ENCODE measurements at places on chromosomes 6 and 20. TPM values are rescaled to one million over a fixed set of nuclear protein-coding genes. Genes with fewer than 3 reads are reported as not detected.
A peak's percentile ranks its signal among the peaks of the same experiment; 100 is the strongest.

Gene CD83
- 1.8 TPM for total RNA-seq

Gene FAM83C
- not detected for total RNA-seq

Gene EFCAB8
- not detected for total RNA-seq

GRCh38 chr20:32536851-32537656 is 48.1 kb downstream of the NOL4L start:
- peaks cover 26% of the 10 kb centered on the region for H3K4me1 ChIP-seq
- H3K27me3 ChIP-seq: peaks cover 22% of the 10 kb centered on the region
- H3K36me3 ChIP-seq: no peaks in the 10 kb centered on the region
- H3K27ac ChIP-seq: no peak overlapping the region

GRCh38 chr6:163415620-163416556 is 1.4 kb downstream of the QKI start:
- peak; percentile 58 for DNase-seq
- H3K4me1 ChIP-seq: peaks cover 76% of the 10 kb centered on the region
- H3K4me3 ChIP-seq: peak overlapping the region; percentile 91

DNA sequence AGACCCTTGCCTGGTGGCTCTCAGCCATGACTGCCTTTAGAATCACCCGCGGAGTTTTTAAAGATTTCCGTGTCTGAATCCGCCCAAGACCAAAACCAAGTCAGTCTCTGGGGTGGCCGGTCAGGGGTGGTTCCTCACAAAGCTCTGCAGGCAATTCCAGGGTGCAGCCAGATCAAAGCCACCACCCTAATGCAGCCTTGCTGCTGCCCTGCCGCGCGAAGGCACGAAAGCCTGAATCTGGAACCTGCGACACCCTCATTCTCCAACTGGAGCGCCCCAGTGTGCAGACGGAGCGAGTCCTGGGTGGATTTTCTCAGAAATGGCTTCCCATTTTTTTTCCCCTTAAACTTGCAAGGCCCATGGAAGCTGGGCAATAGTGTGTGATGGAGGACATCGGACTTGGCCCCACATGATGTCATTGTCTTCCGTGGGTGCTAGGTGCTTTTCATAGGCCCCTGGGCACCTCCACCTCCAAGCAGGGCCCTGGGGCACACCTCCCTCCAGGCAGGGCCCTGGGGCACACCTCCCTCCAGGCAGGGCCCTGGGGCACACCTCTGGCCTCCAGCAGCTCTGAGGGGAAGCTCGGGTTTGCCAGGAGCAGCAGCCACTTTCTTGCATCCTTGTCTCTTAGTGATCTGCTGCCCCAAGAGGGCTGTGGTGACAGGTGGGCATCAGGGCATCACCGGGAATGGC is 343.1 kb downstream of the ZFAND3 start:
- H3K27me3 ChIP-seq: no peaks in the 10 kb centered on the region
- H3K4me1 ChIP-seq: peaks cover 7% of the 10 kb centered on the region
- no peak overlapping the region for H3K4me3 ChIP-seq

DNA sequence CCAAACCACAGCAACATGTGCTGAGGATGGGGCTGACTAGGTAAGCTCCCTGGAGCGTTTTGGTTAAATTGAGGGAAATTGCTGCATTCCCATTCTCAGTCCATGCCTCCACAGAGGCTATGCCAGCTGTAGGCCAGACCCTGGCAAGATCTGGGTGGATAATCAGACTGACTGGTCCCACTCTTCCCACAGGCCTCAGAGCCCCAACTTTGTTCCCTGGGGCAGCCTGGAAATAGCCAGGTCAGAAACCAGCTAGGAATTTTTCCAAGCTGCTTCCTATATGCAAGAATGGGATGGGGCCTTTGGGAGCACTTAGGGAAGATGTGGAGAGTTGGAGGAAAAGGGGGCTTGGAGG is 1.5 kb upstream of the VEGFA start:
- H3K4me3 ChIP-seq: no peak overlapping the region
- no peaks in the 10 kb centered on the region for H3K36me3 ChIP-seq
- H3K27me3 ChIP-seq: no peaks in the 10 kb centered on the region
- H3K4me1 ChIP-seq: peaks cover 54% of the 10 kb centered on the region

GRCh38 chr6:162973151-162973872 is 245.5 kb downstream of the PACRG start:
- H3K4me3 ChIP-seq: no peak overlapping the region
- no peak for DNase-seq
- H3K36me3 ChIP-seq: no peaks in the 10 kb centered on the region

- H3K27me3 ChIP-seq: no peaks in the 10 kb centered on the region
- no peaks in the 10 kb centered on the region for H3K36me3 ChIP-seq
- H3K27ac ChIP-seq: peak overlapping the region; percentile 98
- H3K4me1 ChIP-seq: peaks cover 49% of the 10 kb centered on the region
- no peak for DNase-seq
- H3K4me3 ChIP-seq: peak overlapping the region; percentile 98
These were observed 650 bp upstream of the CD2AP start for GRCh38 chr6:47476781-47477496.

All from left ventricle myocardium inferior (tissue), 1 donor.